NCI-H2107 (cell line): ENCODE measurements at places on chromosomes 13 and 19.

DNA sequence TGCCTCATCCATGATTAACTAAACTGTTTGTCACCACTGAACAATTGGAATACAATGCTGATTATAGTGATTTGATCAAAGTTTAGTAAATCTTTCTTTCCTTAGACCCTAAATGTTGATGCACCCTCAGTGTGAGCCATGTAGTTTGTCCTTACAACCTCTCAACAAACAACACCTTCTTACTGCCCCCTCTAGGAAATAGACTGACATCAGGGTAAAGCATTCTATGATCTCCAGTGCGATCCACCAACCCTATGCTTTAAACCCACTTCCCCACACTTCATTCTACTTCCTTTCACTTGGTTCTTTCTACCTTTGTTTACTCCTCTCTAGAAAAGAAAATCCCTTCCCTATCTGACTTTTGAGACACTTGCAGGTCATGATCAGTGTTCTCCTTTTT is 1842.5 kb upstream of the PRR20A start:
- no peak for DNase-seq

DNA sequence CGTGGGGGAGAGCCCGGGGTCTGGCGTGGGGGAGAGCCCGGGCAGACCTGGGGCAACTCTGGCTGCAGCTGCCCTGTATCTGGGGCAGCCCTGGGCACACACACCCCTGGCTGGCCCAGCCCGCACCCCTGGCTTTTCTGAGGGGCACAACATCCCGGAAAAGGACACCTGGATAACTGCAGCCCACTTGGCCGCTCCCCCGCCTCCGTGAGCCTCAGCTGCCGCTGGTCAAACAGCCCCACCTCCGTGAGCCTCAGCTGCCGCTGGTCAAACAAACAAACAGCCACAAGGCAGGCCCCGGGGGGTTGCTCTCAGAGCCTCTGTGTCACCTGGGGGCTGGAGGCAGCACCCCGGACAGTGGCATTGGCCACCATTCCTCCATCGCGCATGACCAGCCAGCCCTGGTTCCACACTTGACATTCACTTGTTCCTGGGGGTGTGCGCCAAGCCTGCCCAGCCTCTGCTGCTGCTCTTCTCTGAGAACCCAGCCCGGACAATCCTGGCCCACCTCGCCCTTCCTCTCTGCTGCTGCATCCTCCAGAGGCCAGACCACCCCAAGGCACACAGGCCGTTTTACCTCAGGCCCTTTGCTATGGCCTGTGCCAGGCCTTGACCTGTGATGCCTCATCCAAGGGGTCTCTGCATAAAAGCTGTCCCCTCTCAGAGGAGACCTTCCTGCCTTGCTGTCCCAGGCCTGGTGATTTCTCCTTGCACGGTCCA is 19.9 kb downstream of the CEBPG start:
- no peak for DNase-seq

- no peak for DNase-seq
Observed at GRCh38 chr19:41238244-41238643, 19.2 kb downstream of the AXL start.

- no peak for DNase-seq
Observed at GRCh38 chr13:59488436-59488835, 675.3 kb downstream of the DIAPH3 start.

DNA sequence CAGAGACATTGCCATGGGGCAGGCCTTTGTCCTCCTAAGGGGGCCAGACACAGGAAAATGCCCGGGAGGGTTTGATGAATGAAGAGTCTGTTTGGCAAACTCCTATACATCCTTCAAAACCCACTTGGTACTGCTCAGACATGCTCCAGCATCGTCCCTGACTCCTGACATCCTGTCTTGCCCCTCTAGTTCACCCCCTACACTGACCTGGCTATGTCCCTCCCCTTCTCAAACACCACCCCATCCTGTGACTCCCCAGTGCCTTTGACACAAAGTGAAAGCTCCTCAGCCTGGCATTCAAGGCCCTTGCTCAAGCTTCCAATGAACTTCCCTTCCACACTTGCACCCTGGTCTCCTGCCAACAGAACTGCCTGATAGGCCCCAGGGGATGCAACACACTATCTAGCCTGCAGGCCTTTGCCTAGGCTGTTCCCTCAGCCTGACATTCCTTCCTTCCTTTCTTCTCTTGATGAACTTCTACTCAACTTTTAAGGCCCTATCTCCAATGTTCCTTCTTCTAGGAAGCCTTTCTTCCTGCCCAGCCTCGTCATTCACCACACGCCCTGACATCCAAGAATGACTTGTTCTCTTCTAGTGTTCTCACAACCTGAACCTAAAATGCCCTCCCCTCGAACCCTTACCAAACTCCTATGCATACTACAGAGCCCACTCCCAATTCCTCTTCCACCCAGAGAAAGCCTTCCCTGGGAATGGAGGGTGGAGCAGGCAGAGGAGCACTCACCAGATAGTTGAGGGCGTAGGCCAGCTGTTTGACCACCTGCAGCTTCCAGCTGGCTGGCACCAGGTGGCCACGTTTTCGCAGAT is 12.4 kb downstream of the JAK3 start:
- DNase-seq, result no peak

DNA sequence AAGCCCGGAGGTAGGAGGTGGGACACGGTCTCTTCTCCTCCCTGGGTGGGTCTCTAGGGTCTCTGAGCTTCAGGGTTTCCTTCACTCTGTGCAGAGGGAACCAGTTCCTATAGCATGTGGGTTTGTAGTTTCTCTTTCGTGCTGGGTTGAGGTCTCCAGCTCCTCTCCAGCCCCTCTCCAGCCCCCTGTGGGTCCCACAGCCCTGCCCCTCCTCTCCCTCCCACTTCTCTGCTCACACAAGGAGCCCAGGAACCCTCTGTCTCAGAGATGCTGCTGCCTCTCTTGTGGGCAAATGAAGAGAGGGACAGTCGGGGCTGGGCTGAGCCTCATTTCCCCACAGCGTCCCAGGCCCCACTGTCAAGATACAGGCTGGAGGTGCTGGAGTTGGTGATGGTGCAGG is 1.4 kb downstream of the SIGLEC7 start:
- no peak for DNase-seq

GRCh38 chr13:46343279-46343994 is 43.6 kb downstream of the RUBCNL start:
- DNase-seq, result no peak

- DNase-seq, result no peak
Observed at GRCh38 chr13:91076830-91077229, 270.7 kb upstream of the MIR17HG start.

DNA sequence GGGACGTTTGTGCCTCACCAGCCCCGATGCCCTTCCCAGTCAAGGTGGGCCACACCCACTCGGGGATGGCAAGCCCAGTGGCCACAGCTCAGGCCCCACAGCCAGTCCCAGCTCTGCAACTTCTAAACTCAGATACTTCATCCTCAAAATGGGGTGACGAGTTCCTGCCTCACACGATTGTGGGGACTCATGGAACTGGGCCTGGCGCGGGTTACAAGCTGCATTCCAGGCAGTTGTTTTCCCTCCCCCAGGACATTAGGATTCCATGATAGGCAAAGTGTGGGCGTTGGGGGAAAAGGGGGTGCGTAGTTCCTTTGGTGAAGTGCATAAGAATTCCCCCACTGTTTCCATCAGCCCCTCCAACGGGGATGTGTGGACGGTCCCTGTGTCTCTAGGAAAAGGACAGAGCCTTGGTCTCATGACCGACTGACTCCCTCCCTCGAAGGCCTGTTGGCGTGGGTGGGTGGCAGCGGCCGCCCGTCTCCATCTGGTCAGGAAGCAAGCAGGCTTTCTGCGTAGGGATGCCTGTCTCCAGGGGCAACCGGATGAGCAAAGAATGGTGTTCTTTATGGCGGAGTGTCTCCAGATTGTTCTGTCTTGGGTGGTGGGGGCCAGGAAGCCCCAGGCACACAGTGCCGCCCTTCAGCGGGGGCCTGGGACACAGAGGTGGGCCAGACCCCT is 21.1 kb upstream of the NPAS1 start:
- no peak for DNase-seq

DNA sequence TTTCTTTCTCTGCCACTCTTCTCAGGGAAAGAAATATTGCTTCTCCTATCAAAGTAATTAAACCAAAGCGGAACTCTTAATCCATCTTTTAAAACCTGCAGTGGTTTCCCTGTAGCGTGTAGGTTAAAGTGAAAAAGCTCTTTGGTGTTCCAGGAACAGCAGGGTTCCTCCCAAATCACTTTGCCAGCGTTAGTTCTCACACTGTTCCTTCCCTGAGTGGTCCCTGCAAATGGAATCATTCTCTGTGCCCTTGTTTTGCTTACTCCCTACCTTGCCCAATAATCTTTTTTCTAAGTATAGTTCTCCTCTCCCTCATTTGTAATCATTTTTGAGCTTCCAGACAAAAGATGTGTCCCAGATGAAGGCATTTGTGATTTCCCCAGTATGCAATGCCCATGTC is 207.5 kb downstream of the HS6ST3 start:
- DNase-seq, result no peak

DNA sequence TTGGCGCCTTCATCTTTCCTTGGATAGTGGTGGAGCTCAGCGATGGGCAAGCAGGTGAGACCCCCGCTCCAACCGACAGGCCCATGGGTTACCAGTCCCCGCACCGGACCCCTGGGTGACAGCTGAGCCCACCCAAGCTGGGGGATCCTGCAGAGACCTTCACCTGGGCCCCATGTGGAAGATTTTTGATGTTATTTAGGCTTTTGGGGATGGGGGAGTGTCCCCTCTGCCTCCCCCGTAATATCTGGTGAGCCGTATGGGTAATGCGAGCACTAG is 4.9 kb upstream of the LILRA5 start:
- no peak for DNase-seq

- DNase-seq, result no peak
Observed at GRCh38 chr19:17942181-17942580, 9.4 kb downstream of the CCDC124 start.
